ENCODE measurements at places on chromosomes 1 and 21.

DNA sequence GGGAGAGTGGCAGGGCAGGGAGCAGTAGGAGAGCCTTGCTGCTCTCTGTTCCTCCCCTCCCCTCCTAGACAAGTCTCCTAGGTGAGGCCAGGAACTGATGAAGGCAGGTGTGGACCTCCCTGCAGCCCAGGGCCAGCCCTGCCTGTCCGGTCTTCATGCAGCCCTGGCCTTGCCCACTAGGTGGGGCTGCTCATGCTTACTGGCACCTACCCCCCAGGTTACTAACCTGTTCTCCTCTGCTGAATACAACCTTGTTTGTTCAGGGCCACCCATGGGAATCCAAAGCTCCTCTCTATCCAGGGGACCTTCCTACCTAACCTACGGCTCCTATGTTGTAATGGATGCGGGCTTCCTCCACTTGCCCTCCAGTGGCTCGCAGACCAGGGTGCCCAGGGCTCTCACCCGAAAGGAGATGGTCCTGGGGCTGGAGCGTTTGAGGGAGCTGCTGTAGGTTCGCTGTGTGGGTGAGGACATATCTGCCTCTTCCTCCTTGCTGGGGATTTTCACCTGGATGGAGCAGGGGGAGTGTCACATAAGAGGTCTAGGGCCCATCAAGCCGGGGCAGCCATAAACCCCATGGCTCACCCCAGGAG, 7.9 kb upstream of the TNNT2 start:
- peak; percentile 26 for DNase-seq

DNA sequence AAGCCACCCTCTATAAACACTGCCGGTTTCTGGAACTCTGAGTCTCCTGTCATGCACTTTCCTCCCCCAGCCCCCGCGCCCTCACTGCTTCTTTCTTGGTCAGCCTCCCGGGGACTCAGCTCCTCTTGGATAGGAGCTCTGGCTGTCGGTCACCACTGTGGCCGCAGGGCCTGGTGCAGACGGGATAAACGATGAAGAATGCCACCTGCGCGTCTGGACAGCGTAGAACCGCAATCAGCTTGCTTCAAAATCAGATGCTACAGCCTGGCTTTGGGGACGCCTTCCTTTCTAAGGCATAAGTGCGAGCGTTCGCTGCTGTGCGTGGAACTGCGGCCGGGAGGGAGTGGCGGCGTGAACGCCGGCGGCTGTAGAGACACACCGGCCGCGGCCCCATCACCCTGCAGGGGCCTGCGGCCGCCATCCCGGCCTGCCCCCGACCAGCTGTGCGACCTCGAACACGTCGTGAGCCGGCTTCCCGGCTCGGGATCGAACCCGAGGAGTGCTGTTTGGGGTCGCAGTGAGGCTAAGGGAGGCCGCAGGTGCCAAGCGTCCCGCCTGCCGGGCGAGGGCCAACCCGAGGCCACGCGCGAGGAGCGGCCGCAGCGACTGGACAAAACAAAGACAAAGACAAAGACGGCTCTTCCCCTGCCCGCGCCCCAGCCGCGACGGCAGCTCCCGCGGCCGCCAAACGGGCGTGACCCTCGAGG, 688 bp downstream of the PTTG1IP start:
- DNase-seq: no peak

GRCh38 chr1:56469640-56470371, 109.6 kb downstream of the PLPP3 start:
- DNase-seq: no peak

DNA sequence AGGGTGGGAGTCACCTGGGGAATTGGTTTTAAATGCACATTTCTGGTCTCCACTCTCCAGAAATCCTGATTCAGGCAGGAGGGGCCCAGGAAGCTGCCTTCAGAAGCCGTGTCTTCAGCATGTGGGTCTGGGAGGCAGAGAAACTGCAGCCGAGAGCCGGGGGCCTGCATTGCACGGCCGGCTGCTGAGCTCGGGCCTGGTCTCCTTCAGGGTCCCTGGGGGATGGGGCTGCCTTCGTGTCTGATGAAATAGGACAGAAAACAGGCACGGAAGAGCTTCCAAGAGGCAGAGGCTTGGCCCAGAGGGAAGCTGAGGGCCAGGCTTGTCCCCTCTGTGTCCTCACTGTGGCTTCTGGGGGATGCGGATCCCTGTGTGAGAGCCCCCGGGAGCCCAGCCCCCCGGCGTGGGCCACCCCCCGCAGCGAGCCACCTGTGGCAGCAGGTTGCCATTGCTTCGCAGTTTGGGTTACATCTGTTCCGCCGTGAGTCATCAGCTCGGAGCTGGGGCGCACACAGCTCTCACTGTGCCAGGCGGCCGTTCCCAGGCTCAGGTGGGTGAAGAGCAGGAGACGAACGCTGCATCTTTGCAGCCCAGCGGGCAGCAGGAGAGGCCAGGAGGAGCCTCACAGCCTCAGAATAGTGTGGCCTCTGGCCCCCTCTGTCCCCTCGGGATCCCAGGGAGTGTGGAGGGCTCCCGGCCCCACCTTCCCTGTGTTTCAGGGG, 72.4 kb downstream of the AJAP1 start:
- no peak for DNase-seq

GRCh38 chr1:13543451-13544220, 29.8 kb upstream of the LRRC38 start:
- DNase-seq: no peak

DNA sequence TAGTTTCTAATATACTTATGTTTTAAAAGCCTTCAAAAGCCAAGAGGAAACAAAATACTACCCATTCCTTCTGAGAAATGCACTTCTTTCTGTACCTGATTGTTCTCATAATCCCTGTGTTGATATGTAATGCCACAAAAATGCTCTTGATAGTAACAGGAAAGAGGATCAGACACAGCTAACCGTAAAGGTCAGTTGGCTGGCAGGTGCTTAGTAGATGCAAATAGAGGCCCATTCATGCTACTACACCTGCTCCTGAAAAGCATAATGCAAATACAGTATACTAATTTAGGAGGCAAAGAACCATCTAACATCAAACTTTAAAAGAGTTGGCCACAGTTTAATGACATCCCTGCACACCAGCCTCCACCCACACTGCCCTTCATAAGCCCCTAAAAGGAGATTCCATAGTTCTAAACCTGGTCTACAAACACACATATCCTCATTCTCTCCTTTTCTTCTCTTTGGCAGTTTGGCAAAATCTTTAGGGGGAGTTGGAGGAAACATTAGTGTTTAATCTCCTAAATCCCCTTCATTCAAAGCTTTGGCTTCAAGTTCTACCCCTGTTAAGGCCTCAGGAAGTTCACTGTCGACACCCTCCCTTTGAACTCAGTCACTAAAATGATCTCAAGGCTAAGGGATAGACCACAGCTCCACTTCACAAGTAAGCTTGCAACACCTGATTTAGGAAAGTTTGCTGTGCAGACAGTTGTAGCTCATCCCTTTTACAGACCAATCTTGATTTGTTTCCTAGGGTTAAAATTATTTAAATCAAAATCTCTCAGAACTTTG, 2.9 kb upstream of the CD46 start:
- no peak for DNase-seq

DNA sequence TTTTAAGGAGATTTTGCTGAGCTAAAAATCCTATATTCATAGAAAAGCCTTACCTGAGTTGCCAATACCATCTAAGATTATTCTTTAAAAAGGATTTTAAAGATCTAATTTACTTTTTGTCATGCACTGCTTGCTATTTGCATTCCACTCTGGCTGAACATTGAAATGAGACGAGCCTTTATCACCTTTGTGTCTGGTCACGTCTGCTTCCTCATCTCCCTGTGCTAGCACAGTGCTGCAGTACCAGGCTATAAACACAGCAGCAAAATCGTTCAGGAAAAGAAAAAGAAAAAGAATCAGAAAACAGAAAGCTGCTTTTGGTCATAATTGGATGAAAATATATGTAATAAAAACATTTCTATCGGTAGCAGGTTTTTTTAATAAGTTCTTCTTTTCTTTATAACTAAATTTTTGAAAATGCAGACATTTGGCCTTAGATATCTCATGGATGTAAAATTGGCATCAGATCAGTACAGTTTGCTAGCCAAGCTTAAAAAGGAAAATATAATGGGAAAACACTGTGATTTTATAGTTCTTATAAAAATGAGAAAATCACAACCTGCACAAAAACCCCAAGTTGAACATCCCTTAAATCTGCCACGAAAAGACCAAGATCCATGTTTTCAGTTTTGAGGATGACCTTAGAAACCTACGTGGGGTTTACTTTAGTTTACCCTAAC, 735.7 kb upstream of the CXADR start:
- DNase-seq: no peak

- no peak for DNase-seq
These were observed 27.0 kb upstream of the TMEM39B start for GRCh38 chr1:32045772-32046171.

GRCh38 chr1:53944469-53945182, 873 bp downstream of the IFT25 start:
- no peak for DNase-seq

DNA sequence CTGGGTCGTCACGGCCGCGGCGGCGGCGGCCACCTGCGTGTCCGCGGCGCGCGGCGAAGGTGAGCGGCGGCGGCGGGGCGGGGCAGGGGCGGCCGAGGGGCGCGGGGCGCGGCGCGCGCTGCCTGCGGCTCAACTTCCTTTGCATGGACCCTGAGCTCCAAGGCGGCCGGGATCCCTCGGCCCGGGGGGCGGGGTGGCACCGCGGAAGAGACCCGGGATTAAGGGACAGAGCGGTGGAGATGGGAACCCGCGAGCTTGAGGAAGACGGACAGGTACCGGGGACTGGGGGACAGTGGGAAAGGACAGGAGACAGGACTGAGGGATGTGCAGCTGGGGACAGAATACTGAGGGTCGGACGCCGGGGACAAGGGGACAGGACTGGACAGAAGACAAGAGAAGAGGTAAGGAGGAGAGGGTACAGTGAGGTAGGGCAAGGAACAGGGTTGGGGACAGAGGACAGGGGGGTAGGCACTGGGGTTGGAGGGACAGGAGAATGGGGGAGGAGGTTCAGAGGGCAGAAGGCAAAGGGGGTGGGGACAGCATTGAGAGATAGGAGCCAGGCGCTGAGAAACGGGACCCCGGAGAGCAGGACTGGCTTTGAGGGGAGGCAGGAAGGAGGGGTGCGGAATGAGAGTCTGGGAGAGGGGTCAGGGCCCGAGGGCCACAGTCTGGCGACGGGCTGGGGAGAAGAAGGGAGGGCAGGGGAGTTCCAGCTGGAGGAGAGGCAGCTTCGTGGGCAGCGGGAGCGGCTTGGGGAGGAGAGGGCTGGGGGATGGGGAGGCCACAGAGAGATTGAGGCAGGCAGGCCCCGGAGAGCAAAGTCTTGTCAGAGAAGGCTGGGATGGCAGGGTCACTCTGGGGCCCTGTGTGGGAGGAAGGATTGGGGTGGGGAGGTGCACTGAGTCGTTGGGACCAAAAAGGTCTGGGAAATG, 648 bp downstream of the EPHA8 start:
- no peak for DNase-seq

DNA sequence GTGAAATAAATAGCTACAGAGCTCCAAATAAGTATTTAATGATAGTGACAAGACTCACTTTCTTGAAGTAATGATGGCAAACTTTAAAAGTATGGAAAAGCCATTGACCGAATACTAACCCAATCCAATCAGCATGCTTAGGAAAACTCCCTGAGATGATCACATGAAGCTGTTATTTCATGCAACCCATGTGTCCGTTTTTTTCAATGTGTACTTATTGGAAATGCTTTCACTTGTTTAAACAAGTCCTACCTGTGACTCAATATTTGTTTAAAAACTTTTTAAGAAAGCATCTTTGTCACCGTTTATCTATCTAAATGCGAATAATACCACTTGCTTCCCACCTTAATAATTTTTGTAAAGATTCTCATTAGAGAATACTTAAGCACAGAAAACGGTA, 185.8 kb downstream of the NRIP1 start:
- DNase-seq: no peak

DNA sequence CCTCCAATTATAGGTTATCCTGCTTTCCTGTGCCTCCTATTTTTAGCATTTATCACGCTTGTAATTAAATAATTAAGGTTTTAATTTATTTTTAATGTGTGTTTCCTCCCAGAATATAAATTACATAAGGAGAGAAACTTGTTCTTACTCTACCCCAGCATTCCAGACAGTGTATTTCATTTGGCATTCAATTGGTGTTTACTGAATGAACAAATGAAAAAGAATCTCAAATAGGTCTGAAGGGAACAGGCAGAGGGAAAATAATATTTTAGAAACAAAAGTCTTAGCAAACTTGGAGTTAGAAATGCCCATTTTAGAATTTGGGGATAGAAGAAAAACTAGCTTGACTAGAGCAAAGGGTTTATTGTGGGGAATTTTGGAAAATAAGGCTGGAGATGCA, 9.9 kb upstream of the RSRP1 start:
- no peak for DNase-seq

DNA sequence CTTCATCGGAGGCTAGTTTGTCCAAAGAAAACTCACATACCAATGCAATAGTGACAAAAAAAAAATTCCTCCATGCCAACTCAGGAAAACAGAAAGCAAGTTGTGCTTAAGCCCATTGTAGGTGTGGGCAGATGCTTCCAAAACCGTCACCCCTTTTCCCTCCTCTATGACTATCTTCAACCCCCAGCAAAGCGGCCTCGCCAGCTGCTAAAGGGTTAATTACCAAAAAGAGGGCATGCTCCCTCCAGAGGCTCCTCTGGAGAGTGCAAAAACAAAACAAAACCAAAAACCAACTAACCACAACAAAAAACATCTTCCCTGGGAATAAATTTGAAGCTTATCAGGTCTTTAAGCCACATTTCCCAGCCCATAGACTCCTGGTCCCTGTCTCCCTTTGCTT, 1.2 kb downstream of the LMOD1 start:
- no peak for DNase-seq

DNA sequence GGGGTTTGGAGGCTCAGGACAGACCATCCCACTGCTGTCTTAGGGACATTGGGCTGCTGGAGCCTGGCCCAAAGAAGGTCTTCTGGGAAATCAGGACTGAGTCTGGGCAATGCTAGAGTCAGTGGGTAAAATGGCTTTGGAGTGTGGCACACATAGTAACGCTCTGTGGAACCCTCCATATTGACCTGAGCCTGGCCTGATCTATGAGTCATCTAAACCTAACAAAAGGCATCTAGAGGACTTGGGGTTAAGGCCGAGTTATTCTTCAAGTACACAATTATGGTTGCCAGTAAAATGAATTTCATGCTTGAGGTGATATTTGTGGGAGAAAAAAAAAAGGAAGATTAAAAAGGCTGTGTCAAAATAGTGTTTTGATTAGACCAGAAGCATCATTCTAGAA, 77.7 kb downstream of the ST6GALNAC5 start:
- DNase-seq: no peak

- DNase-seq: no peak
These were observed 14.1 kb downstream of the NTRK1 start for GRCh38 chr1:156874572-156875340.

DNA sequence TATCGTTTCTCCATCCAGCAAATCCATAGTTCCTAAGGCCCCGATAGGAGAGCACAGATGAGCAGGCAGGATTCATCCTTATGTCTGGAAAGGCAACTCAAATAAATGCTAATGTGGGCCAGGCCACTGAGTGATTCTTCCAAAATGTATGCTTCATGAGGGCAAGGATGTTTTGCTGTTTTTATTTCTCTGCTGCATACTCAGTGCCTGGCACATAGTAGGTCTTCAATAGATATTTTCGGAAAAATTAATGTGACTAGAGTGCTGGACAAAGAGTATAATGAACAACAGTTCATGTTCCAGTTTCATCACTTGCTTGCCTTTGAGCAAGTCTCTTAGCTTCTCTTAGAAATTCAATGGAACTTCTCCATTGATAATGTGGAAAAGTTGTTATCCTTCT, 357.7 kb downstream of the PRDM2 start:
- no peak for DNase-seq

- no peak for DNase-seq
These were observed 1.8 kb upstream of the FNDC10 start for GRCh38 chr1:1601564-1602303.

GRCh38 chr1:93172778-93173177, 7.4 kb downstream of the TMED5 start:
- no peak for DNase-seq
